ENCODE measurements at places on chromosomes 3 and 15. TPM values are rescaled to one million over a fixed set of nuclear protein-coding genes. Genes with fewer than 3 reads are reported as not detected.

The GCNT3 gene
- total RNA-seq = not detected

The SSUH2 gene
- not detected for total RNA-seq

- H3K36me3 ChIP-seq = no peaks in the 10 kb centered on the region
- no peak for DNase-seq
- no peaks in the 10 kb centered on the region for H3K27me3 ChIP-seq
- H3K4me3 ChIP-seq = no peak overlapping the region
- no peak overlapping the region for H3K27ac ChIP-seq
Measured at GRCh38 chr3:58989955-58990354, 59.9 kb downstream of the CFAP20DC start.

DNA sequence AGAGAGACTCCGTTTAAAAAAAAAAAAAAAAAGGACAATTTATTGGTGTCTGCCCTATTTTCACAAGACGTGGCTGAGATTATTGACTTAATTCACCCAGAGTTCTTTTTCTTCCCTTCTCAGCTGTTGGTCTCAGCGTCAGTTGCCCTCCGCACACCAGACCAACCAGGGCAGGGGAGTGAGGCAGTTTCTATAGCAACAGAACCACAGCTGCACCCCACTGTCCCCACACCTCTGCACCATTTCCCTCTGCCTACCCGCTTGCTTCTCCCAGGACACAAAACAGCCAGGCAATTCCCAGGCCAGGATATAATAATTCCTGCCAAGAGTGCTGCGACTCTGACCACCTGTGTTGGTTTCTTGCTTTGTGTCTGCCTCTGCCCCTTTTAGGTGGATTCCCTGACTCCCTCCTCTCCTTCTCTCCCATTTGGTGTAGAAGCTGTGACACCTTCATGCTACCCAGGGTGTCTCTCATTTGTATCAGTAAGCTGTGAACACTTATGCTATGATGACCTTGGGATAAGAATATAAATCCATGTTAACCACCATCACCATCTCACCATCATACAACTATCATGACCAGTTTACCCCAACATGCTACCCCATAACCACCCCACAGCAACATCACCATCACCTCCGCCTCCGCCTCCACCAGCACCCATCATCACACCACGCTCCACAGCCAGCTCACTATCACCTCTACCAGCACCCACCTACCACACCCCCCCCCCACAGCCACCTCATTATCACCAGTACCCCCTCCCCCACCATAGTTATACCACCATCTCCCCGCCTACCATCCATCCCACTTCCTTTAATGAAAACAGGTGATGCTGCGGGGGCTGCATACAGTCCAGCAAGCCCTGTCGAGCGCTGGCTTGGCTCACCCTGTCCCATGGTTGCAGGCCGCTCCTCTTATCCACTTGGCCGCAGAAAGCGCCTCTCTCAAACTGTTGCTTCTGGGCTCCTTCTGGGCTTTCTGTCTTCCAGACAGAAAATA, 589 bp downstream of the EPB42 start:
- H3K27ac ChIP-seq = no peak overlapping the region
- no peaks in the 10 kb centered on the region for H3K27me3 ChIP-seq
- no peak for DNase-seq

DNA sequence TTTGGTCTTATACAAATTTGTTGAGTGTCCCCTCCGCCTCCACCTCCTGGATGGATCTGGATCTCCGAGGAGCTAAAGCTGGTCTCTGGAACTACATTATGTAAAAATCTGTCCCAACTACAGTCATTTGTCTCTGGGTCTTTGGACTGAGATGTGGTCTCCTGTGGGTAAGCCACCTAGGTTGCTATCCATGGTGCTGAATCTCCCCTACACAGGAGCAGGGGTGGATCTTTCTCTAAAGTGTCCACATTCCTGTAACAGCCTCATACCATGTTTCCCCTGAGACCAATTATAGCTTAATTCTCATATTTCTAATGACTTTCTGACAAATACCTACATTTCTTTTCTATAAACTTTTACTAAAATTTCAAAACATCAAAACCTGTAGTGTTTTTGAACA, 625.8 kb downstream of the TAFA4 start:
- H3K27ac ChIP-seq = no peak overlapping the region
- no peak overlapping the region for H3K4me3 ChIP-seq

GRCh38 chr3:60754617-60755016, 496.6 kb downstream of the FHIT start:
- no peaks in the 10 kb centered on the region for H3K27me3 ChIP-seq
- no peak for DNase-seq
- no peaks in the 10 kb centered on the region for H3K36me3 ChIP-seq
- H3K27ac ChIP-seq = no peak overlapping the region
- no peak overlapping the region for H3K4me3 ChIP-seq

The NECTIN3 gene
- 3.2 TPM for total RNA-seq

- H3K27ac ChIP-seq = no peak overlapping the region
- peaks cover 6% of the 10 kb centered on the region for H3K36me3 ChIP-seq
- H3K4me1 ChIP-seq = peaks cover 19% of the 10 kb centered on the region
Measured at GRCh38 chr3:195410546-195410945, 32.3 kb downstream of the ACAP2 start.

GRCh38 chr3:157786618-157787017, 283.4 kb upstream of the VEPH1 start:
- H3K4me3 ChIP-seq = no peak overlapping the region
- no peak overlapping the region for H3K27ac ChIP-seq
- no peak for DNase-seq
- no peaks in the 10 kb centered on the region for H3K4me1 ChIP-seq
- no peaks in the 10 kb centered on the region for H3K27me3 ChIP-seq

DNA sequence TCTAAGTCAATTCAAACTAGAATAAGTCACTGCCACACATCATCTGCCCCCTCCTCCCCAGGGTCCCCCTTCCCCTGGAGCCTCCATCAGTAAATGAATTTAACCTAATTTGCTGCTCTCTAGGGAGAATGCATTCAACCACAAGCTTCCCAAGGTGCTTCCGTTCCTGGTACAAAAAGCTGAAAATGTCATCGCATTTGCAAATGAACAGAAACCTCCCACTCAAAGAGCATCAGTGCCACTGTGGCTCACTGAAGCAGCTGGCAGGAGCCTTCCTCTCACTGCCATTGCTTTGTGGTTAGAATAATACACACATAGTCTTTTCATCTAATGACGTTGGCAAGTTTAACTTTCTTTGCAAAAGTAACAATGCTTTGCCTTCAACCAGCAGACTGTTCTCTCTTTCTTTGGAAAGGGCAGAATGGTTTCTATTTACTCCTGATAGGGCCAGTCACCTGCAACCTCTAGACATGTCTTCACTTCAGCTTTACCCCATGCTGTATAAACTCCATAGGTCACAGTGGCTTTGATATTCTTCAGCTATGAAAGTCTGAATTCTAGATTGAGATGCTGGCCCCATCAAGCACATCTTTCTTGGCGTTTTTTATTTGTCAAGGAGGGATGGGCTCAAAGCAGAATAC, 238.1 kb downstream of the CPNE4 start:
- H3K27ac ChIP-seq = no peak overlapping the region
- H3K36me3 ChIP-seq = no peaks in the 10 kb centered on the region
- H3K27me3 ChIP-seq = no peaks in the 10 kb centered on the region

GRCh38 chr3:146431240-146431639, 38.1 kb downstream of the PLSCR2 start:
- no peaks in the 10 kb centered on the region for H3K4me1 ChIP-seq
- H3K27me3 ChIP-seq = no peaks in the 10 kb centered on the region

- no peaks in the 10 kb centered on the region for H3K36me3 ChIP-seq
- no peaks in the 10 kb centered on the region for H3K27me3 ChIP-seq
- H3K4me1 ChIP-seq = no peaks in the 10 kb centered on the region
- DNase-seq = no peak
- no peak overlapping the region for H3K4me3 ChIP-seq
Measured at GRCh38 chr3:31092748-31093589, 198.5 kb upstream of the GADL1 start.

The MOBP gene
- not detected for total RNA-seq

The RLBP1 gene
- total RNA-seq = not detected

DNA sequence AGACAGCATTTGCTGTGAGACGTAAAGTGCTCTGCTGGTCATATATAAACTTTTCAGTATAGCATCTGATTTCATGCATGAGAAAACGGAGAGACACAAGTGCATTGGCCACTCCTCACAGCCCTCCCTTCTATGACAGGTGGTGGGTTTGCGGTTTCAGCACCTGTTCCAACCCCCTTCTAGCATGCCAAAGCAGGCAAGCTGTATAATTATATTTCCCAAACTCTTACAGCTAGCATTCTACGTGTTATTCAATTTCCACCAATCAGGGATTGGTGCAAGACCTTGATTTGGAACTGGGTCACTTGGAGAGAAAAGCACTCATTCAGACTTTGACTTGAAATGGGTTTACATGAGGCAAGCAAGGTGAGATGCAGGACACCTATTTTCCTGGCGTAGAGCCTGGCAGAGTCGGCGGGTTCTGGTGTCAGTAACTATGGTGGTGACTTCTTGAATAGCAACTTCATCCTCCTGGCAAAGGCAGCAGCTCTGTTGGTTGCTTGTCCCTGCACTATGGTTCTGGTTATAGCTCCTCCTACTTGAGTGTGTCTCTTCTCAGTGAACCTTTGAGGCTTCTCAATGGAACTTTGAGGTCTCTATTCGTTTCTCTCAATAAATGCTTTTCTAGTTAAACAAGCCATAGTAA, 356.5 kb downstream of the TBL1XR1 start:
- no peak overlapping the region for H3K4me3 ChIP-seq
- no peak for DNase-seq
- H3K4me1 ChIP-seq = no peaks in the 10 kb centered on the region
- H3K27me3 ChIP-seq = no peaks in the 10 kb centered on the region

The GASK1A gene
- total RNA-seq = not detected

GRCh38 chr3:129045675-129046036, 14.9 kb upstream of the GP9 start:
- no peaks in the 10 kb centered on the region for H3K27me3 ChIP-seq
- peak; percentile 37 for DNase-seq
- H3K36me3 ChIP-seq = no peaks in the 10 kb centered on the region
- no peak overlapping the region for H3K27ac ChIP-seq

- no peak overlapping the region for H3K4me3 ChIP-seq
- H3K27me3 ChIP-seq = no peaks in the 10 kb centered on the region
- no peak for DNase-seq
- no peaks in the 10 kb centered on the region for H3K4me1 ChIP-seq
Measured at GRCh38 chr3:40930131-40930538, 269.2 kb upstream of the CTNNB1 start.

DNA sequence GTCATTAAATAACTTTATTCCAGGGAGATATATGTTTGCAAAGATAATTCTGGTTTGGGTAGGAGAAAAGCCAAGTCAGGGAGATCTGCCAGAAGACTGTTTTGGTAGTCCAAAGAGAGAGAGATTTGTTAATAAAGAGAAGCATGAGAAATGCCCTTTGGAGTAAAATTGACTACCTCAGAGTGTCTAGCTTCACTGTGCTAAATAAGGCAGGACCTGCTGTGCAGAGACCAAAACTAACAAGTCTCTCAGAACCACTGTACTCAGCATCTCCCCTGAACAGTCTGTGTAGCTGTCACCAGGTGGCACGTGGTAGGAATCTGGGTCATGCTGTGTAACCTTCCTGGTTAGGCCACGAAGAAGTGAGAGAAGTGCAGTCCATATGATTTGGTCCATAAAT, 31.6 kb upstream of the SLC35G2 start:
- no peak overlapping the region for H3K27ac ChIP-seq
- no peak overlapping the region for H3K4me3 ChIP-seq
- H3K36me3 ChIP-seq = no peaks in the 10 kb centered on the region
- peak; percentile 1 for DNase-seq
- no peaks in the 10 kb centered on the region for H3K27me3 ChIP-seq
- no peaks in the 10 kb centered on the region for H3K4me1 ChIP-seq

GRCh38 chr3:49801160-49801559, 1.5 kb upstream of the CDHR4 start:
- DNase-seq = no peak
- no peaks in the 10 kb centered on the region for H3K36me3 ChIP-seq
- no peak overlapping the region for H3K27ac ChIP-seq
- no peaks in the 10 kb centered on the region for H3K27me3 ChIP-seq

DNA sequence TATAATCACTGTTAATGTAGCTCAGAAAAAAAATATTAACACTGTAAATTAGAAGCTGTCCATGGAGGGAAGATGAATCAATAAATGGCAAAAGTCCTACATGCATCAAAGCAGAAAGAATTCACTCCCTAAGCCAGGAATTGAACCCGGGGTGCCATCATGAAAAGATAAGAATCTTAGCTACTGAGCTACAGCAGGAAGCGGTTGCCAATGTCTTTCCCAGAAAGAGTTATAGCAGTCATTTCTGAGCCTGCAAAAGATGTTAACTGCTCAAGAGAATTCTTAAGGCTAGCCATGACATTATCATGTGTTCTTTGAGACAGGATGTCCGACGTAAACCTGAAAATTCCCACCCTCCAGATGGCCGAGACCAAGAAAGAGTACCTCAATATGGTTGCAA, 47.4 kb upstream of the MKRN3 start:
- no peak overlapping the region for H3K27ac ChIP-seq
- no peaks in the 10 kb centered on the region for H3K4me1 ChIP-seq
- no peak overlapping the region for H3K4me3 ChIP-seq
- DNase-seq = no peak

The CSPG4 gene
- total RNA-seq = not detected

DNA sequence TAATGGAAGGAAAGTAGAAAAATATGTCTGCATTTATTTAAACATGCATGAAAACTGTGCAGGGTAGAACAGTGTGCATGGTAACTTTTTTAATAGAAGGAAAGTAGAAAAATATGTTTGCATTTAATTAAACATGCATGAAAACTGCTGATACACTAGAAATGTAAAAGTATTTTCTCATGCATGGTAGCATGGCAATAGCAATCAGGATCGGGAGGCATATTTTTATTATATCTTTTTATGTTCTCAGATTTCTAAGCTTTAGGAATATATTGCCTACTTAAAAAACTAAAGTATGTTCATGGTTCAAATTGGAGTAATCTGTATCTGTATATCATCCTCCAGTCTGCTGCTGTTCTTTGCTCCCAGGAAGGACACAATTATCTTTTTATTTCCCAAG, 1468.9 kb upstream of the GBE1 start:
- no peaks in the 10 kb centered on the region for H3K27me3 ChIP-seq
- no peak overlapping the region for H3K4me3 ChIP-seq
- no peaks in the 10 kb centered on the region for H3K4me1 ChIP-seq
- no peaks in the 10 kb centered on the region for H3K36me3 ChIP-seq

The ACAD11 gene
- 15.0 TPM for total RNA-seq

DNA sequence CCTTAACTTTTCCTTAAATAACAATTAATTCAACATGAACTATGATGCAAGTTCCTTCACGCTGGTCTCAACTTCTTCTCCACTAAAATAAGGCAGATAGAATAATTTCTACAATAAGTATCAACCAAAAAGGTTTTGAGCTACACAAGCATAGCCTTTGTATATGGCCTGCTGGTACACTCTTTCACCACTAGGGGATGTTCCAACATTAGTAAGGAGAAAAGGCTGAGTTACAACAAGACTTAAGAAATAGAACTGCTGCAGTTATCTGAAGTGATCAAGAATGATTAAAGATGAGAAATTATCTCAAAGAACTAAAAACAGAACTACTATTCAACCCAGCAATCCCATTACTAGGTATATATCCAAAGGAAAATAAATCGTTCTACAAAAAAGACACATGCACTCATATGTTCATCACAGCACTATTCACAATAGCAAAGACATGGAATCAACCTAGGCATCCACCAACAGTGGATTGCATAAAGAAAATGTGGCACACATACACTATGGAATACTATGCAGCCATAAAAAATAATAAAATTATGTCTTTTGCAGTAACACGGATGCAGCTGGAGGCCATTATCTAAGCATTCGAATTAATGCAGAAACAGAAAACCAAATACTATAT, 14.4 kb downstream of the ATP13A3 start:
- H3K4me1 ChIP-seq = no peaks in the 10 kb centered on the region
- H3K36me3 ChIP-seq = no peaks in the 10 kb centered on the region
- H3K27ac ChIP-seq = no peak overlapping the region
- H3K27me3 ChIP-seq = no peaks in the 10 kb centered on the region
- no peak overlapping the region for H3K4me3 ChIP-seq
- DNase-seq = peak; percentile 46

The CLEC3B gene
- 0.45 TPM for total RNA-seq

Measured in naive thymus-derived CD4-positive, alpha-beta T cell (primary cell).